ENCODE measurements at places on chromosomes 2 and 18. TPM values are rescaled to one million over a fixed set of nuclear protein-coding genes. Genes with fewer than 3 reads are reported as not detected.

DAPL1 gene
- not detected for total RNA-seq

- no peak for DNase-seq
Measured at GRCh38 chr2:30769481-30769780, 37.8 kb downstream of the CAPN13 start.

DNA sequence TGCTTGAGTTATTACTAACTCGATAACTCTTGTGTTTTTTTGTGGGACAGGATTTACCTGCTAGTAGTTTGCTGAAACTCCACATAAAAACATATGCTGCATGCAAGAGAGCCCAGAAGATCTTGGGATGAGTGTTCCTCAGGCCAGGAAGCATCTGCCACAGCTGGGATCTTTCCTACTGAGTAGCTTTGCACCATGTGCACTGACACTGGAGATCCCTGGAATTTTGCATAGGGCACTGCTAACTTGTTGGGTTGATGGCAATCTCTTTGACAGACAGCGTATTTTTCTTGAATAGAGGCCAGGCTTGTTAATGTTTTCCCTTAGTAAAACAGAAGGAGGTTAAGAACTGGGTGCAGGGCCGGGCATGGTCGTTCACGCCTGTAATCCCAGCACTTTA lies 808 bp upstream of the SERPINB11 start:
- DNase-seq = no peak

GRCh38 chr18:25251068-25251467 lies 100.9 kb downstream of the ZNF521 start:
- DNase-seq = no peak

DNA sequence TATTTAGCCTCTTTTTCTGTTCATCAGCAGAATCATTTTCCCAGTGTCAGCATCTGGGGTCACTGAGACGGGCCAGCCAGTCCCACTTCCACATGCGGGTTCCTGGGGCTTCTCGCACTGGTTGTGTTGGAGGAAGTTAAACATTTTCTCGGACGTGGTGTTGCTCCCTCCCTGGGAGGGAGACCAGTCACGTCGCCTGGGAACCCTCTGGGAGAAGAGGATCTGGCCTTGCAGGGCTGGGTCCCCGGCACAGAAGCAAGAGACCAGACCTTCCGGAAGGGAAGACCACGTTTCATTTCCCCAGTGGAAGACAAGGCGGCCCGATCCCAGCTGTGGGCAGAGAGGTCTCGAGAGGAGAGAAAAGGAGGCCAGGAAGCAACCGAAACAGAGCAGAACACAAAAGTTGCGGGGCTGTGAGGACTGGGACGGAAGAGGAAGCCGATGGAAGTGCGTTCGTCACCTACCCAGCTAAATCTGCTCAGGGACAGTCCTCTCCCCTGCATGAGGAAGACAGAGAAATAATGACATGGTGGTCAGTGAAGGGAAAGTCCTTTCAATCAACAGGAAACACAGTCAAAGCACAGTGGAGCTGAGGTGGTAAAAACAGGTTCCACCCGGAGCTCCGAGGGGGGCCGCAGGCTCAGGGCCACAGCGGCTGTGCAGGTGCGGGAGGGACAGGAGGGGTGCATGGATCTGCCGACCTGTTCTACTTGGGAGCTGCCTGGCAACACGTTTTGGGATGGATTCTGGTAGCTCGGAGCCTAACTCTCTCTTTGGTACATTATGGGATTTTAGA lies 144.4 kb downstream of the MBP start:
- DNase-seq = no peak

IL1F10 gene
- total RNA-seq = not detected

DNA sequence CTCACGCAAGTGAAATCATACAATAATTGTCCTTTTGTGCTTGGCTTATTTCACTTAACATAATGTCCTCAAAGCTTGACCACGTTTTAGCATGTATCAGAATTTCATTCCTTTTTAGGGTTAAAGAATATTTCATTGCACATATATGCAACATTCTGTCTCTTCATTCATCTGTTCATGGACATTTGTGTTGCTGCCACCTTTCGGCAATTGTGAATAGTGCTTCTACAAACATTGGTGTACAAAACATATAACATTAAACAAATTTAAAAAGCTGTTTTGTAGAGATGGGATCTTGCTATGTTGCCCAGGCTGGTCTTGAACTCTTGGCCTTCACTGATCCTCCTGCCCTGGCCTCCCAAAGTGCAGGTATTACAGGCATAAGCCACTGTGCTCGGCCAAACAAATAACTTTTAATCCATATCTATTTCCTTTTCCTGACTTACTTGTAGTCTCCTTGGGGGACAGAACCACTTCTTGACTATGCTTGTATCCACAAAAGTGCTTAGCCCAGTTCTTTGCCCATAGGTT lies 209.3 kb downstream of the SLC4A3 start:
- no peak for DNase-seq

- DNase-seq = no peak
Measured at GRCh38 chr18:34704074-34704473, 6.0 kb upstream of the DTNA start.

INHA gene
- total RNA-seq = not detected

DNA sequence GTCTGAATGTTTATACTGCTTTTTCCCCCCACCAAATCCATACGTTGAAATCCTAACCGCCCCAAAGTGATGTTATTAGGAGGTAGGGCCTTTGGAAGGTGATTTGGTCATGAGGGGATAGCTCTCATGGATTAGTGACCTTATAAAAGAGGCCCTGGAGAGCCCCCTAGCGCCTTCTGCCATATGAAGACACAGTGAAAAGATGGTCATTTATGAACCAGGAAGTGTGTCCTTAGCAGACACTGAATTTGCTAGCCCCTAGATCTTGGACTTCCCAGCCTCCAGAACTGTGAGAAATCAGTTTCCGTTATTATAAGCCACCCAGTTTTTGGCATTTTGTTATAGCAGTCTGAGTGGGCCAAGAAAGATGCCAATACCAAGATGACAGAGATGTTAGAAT lies 7.2 kb upstream of the TSN start:
- no peak for DNase-seq

DNA sequence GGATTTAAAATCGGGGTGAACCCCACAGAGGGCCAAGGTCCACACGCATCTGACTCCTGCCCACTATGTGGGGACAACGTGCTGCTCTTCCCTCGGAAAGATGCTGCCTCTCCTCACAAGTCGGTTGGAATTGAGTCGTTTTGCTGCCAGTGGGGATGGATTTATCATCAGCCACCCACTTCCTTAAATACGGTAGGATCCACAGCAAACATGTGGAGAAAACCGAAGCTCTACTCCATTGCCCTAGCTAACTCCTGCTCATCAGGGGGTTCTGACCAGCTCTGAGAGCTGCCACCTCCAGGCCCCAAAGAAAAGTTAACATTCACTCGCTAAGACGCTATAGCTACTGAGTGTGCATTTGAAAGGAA lies 80.9 kb downstream of the CHRNA1 start:
- DNase-seq = no peak

- peak; percentile 21 for DNase-seq
Measured at GRCh38 chr2:144382849-144383248, 137.1 kb downstream of the ZEB2 start.

DNA sequence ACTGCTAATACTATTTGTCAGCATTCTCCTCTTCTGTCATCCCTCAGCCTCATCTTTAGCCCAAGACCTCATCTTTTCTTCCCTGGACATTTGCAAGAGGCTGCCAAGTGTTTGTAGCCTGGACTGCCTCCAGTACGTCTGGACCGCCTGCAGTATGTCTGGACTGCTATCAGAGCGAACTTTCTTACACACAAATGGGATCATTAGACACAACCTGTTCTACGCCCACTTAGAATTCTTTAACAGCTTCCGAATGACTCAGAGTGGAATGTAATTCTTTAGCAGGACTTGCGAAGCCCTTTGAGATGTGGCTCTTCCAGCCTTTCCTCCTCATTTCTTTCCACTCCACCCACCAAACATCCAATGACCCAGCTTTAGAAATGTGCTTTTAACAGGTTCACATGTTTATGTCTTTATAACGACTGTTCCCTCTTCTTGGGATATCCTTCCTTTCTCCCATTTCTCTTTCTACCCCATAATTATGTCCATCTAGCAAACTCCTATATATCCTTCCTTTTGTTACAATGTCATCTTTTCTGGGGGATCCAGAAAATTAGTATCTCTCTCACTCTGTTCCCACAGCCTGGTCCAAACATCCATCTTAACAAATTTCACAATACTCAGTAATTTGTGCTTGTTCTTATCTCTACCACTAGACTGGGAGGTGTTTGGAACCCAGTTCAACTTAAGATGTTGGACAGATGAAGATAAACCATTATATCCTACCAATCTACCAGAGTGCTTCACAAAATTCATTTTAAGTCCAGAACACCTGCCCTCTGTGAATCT lies 171.3 kb upstream of the PGAP1 start:
- no peak for DNase-seq

DNA sequence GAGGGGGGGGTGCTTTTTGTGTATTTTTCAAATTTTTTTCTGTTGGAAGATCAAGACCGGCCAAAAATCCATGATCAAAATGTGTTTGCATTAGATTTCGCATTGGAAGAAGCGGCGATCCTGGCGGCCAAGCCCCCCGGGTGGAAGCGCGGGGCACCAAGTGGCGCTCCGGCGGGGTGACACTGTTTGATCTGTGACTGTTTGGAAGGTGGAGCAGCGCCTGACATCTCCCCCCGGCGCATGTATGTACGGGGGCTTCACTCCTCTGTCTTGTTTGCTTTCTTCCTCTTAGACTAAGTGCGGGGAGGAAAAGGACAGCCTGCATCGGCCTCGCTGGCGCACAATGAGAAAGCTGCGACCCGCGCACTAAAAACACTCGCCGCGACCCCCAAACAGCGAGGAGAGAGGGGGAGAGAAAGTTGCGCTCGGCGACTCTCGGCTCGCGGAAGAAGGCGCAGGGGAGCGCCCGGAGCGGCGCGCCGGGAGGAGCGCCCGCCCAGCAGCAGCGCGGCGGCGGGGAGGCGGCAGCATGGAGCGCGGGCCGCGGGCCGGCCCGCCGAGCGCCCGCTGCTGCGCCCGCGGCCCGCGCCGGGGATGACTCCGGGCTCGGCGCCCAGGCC lies 515 bp downstream of the TSHZ1 start:
- no peak for DNase-seq

DNA sequence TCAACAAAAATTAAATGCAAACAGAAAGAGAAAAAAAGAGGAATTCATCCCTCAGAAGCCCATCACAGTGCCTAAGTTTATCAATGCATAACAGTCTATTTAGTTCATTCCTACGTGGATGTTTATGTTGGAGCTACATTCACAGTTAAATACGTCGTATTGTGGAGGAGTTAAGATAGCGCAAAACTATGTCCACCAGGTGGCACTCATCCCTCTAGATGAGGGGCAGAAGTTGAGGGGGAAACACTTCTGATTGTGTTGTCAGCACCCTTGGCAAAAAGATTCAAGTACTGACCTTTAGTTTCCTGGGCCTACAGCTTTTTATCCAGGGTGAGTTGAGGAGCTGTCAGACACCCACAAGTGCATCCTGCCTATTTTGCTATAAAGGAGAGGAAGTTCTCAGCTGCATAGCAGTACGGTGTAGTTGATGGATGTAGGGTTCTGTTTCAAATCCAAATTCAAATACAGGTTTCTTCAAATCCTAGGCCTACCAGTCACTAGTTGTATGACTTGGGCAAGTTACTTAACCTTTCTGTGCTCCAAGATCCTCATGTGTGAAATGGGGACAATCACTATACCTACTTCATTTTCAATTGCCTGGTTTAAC lies 26.8 kb upstream of the MYO1B start:
- DNase-seq = peak; percentile 46

DNA sequence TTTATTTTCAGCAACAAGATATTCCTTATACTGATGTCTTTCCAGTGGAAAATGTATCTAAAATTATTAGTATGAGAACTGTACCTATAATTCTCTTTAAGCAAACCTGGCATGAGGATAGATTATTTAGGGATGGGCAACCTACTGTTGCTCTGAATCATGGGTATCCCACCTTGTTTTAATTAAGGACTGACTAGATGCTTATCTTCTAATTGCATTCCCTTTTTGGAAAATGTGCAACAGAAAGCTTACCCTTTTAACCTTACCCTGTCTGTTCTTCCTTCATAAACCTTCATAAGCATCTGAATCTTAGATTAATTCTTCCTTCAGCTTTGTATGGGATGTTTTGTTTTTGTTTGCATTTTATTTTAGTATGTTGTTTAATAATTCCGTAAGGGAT lies 110.3 kb downstream of the TAF4B start:
- no peak for DNase-seq

GRCh38 chr2:228916416-228917090 lies 354.5 kb downstream of the PID1 start:
- no peak for DNase-seq

DNA sequence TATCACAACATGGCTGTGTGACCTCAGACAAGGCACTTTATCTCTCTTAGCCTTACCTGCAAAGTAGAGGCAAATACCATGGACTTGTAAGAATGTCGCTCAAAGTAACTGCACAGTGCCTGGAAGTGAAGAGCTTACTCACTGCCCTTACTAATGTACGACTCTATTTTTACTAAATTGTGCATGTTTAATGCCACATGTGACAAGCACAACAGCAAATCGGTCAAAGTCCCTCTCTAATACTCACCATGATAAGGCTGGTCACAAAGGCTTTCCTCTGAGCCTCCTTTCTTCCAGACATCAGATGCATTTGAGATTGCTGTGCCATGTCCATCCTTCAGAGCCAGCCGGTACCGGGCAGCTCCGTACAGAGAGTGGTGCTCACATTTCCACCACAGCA lies 100.4 kb upstream of the CD302 start:
- DNase-seq = no peak

DNA sequence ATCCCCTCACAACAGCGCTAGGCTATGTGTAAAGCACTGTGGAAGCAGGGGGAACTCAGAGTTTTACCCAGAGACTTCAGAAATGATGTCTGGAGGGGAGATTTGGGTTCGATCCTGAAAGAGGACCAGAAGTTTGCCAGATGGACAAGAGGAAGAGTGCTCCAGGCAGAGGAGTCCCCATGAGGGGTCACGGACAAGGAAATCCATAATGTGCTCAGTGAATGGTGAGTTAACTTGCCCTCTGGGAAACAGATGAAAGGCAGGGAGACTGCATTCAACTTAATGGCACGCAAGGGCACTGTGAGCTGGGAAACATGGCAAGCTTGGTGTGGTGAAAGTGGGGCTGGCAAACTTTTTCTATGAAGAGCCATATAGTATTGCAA lies 6.0 kb upstream of the ASAP2 start:
- DNase-seq = no peak

- no peak for DNase-seq
Measured at GRCh38 chr2:227079726-227080125, 84.3 kb downstream of the COL4A4 start.

GRCh38 chr2:12928197-12928774 lies 211.6 kb downstream of the TRIB2 start:
- DNase-seq = no peak

RAX gene
- not detected for total RNA-seq

RNF152 gene
- 0.23 TPM for total RNA-seq

- DNase-seq = no peak
Measured at GRCh38 chr2:18791172-18791797, 201.9 kb upstream of the NT5C1B start.
